Neuronal stem cell (in vitro differentiated cells): ENCODE measurements at places on chromosomes 11 and 22.
A peak's percentile ranks its signal among the peaks of the same experiment; 100 is the strongest.

- no peaks in the 10 kb centered on the region for H3K4me1 ChIP-seq
- H3K27ac ChIP-seq = no peak overlapping the region
- no peak overlapping the region for H3K4me3 ChIP-seq
- H3K36me3 ChIP-seq = no peaks in the 10 kb centered on the region
- no peak for DNase-seq
These were observed 240.3 kb downstream of the FAM76B start for GRCh38 chr11:95549301-95549700.

DNA sequence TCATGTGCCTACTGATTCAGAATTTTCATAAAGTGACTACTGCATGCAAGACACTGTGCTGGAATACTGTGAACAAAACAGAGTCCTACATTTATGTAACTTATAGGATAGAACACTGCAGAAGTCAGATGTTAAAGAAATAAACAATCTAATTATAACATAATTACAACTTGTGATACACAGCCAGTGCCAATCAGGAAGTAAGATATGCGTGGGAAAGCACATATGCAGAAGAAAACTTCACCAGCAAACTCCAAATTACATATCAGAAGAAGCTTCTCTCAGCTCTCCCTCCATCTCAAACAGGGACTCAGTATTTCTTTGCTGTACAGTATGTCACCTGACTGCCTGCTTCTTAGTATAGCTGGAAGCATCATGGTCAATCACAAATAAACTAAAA, 37.4 kb downstream of the PAK1 start:
- H3K36me3 ChIP-seq = no peaks in the 10 kb centered on the region
- DNase-seq = no peak
- H3K4me1 ChIP-seq = no peaks in the 10 kb centered on the region
- no peaks in the 10 kb centered on the region for H3K27me3 ChIP-seq
- no peak overlapping the region for H3K27ac ChIP-seq

DNA sequence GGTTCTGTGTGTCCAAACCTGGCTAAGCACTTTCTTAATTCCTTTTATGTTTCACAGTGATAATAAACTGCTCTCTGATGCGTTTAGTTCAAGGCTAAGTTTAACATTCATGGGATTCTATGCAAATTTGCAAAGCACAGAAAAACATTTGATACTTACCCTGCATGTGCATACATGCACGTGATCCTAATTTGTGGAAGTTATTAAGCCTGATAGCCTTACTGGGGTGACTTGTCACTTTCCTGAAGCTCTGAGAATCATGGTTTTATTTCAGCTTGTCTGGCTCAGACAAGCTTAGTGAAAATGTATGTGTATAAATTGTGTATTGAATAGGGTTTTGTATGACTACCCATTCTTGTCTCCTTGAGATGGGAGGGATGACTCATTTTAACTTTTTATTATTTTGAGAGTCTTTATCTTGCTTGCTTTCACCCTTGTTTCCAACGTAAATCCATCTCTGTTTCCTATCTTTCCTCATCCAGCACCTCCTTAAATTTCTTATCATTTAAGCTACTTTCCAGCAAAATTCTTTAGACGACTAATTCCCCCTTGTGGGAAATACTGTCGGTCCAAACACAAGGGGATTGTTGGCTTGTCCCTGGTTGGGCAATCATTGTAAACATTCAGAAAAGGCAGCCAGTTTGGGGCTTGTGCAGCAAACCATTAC, 167.1 kb downstream of the C11orf91 start:
- no peak overlapping the region for H3K27ac ChIP-seq
- H3K4me1 ChIP-seq = no peaks in the 10 kb centered on the region
- H3K36me3 ChIP-seq = no peaks in the 10 kb centered on the region
- no peak for DNase-seq

DNA sequence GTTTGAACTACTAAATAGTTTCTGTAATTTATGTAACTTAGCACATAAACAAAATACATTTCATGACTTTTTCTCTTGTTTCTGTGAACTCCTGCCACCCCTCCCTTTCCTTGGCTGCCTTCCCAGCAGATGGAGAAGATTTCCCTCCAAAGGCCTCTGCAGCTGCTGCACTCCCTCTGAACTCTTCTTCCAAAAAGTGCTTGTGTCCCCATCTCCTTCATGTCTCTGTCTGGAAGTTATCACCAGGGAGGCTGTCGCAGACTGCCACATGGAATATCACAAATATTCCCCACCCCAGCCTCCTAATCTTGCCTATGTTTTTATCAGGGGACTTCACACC, 1068.3 kb downstream of the OPCML start:
- DNase-seq = no peak
- no peak overlapping the region for H3K27ac ChIP-seq
- no peaks in the 10 kb centered on the region for H3K36me3 ChIP-seq
- H3K4me1 ChIP-seq = peaks cover 3% of the 10 kb centered on the region
- no peaks in the 10 kb centered on the region for H3K27me3 ChIP-seq
- H3K4me3 ChIP-seq = no peak overlapping the region

- H3K27me3 ChIP-seq = peaks cover 7% of the 10 kb centered on the region
- no peaks in the 10 kb centered on the region for H3K36me3 ChIP-seq
- no peak for DNase-seq
- no peak overlapping the region for H3K27ac ChIP-seq
These were observed 188 bp upstream of the MTNR1B start for GRCh38 chr11:92969293-92969633.

DNA sequence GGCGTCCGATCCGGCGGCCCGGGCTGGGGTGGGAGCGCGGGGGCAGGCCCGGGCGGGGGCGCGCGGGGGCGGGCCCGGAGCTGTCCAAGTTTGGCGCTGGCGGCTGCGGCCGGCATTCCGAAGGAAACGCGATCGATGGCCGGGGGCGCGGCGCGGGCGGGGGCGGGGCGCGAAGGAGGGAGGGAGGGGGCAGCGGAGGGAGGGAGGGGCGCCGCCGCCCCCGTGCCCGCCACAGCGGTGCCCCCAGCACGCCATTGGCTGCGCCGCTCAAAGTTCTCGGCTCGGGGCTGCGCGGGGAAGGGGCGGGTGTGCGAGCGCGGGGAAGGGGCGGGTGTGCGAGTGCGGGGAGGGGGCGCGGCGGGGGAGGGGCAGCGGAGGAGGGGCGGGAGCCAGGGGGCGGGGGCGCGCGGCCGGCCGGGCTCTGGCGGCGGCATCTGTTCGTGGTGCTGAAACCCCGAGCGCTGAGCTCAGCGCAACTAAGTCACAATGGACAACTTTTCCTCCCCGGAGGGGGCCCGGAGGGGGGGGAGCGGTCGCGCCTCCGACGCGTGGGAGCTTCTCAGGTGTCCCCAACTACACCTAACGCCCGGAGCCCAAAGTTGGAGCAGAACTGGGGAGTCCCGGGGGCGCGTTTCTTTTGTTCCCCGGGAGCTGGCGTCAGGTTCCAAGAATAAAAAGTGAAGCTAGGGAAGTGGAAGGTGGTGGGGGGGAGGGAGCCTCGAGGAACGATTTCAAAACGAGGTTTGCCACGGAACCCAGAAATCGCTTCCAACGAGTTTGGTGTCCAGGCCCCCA, 2.2 kb downstream of the PHF21B start:
- peaks cover 12% of the 10 kb centered on the region for H3K4me1 ChIP-seq
- H3K27ac ChIP-seq = peak overlapping the region; percentile 75
- peak; percentile 86 for DNase-seq
- peaks cover 13% of the 10 kb centered on the region for H3K36me3 ChIP-seq
- H3K4me3 ChIP-seq = peak overlapping the region; percentile 93

DNA sequence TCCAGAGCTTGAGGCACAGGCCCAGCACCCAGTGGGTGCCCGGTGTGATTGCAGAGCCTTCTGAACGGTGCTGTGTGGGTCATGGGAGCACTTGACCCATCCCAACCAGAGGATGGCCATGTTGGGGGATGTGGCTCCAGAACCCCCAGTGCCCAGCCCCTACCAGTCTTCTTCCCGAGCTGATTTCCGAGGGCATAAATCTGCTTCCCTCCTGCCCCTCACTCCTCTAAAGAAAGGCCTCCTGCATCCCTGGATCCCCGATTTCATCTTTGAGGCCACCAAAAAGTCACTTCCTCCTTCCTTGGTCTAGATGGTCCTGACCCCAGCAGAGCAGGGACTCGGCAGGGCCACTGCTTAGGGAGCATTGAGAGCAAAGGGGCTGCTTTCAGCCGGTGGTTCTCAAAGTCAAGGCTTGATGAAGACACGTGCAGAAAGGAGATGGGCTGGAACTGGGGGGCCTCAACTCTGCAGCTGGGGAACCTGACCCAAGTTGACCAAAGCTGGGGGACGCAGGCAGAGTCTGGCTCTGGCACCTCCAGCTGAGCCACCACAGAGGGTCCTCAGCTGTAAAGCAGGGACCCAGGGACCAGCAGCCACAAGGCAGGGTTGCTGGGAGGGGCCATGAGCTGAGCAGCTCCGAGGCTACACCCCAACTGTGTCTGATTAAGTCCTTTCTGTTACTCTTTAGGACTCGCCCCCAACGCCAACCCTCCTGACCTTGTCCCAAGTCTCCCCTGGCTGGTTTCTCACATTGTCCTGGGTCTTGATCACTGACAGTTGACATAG, 56.6 kb downstream of the LINC01488 start:
- H3K27ac ChIP-seq = no peak overlapping the region
- no peak overlapping the region for H3K4me3 ChIP-seq
- no peaks in the 10 kb centered on the region for H3K36me3 ChIP-seq
- no peaks in the 10 kb centered on the region for H3K4me1 ChIP-seq

- H3K36me3 ChIP-seq = no peaks in the 10 kb centered on the region
- DNase-seq = no peak
- H3K4me1 ChIP-seq = no peaks in the 10 kb centered on the region
- H3K4me3 ChIP-seq = no peak overlapping the region
- H3K27ac ChIP-seq = no peak overlapping the region
These were observed 186.2 kb downstream of the SPON1 start for GRCh38 chr11:14148653-14149273.

GRCh38 chr22:24011735-24012068, 598 bp downstream of the CABIN1 start:
- H3K27ac ChIP-seq = peak overlapping the region; percentile 86
- H3K4me3 ChIP-seq = peak overlapping the region; percentile 93
- no peak for DNase-seq
- H3K27me3 ChIP-seq = no peaks in the 10 kb centered on the region
- no peaks in the 10 kb centered on the region for H3K36me3 ChIP-seq

GRCh38 chr11:65810046-65810868, 23.4 kb downstream of the OVOL1 start:
- no peaks in the 10 kb centered on the region for H3K27me3 ChIP-seq
- peaks cover 2% of the 10 kb centered on the region for H3K4me1 ChIP-seq
- H3K36me3 ChIP-seq = peaks cover 2% of the 10 kb centered on the region
- DNase-seq = no peak

- H3K4me3 ChIP-seq = peak overlapping the region; percentile 48
- no peak for DNase-seq
- H3K4me1 ChIP-seq = no peaks in the 10 kb centered on the region
- no peaks in the 10 kb centered on the region for H3K27me3 ChIP-seq
These were observed 83.9 kb downstream of the CABIN1 start for GRCh38 chr22:24094966-24095365.

GRCh38 chr22:48492366-48493320, 1335.0 kb downstream of the BRD1 start:
- peak; percentile 67 for DNase-seq
- peaks cover 19% of the 10 kb centered on the region for H3K27me3 ChIP-seq
- no peaks in the 10 kb centered on the region for H3K36me3 ChIP-seq
- H3K27ac ChIP-seq = no peak overlapping the region
- H3K4me3 ChIP-seq = no peak overlapping the region
- peaks cover 20% of the 10 kb centered on the region for H3K4me1 ChIP-seq

DNA sequence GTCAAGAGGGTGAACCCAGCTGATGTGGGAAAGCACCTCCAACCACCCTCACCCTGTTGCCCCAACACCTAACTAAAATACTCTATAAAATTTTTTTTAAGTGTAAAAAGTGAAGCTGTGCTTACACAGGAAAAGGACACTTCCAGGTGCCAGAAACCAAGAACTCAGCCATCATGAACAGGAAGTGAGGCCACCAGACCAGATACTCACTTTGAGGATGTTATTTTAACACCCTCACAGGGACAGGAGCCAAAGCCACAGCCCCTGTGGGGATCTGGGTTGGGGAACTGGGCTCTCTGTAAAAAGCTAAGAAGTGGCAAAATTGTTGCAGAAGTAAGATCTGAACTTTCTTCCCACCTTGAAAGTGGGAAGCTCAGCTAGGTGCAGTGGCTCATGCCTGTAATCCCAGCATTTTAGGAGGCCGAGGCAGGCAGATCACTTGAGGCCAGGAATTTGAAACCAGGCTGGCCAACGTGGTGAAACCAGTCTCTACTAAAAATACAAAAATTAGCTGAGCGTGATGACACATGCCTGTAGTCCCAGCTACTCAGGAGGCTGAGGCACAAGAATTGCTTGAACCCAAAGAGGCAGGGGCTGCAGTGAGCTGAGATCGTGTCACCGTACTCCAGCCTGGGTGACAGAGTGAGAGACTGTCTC, 3.8 kb downstream of the RSPH14 start:
- H3K4me1 ChIP-seq = peaks cover 9% of the 10 kb centered on the region
- H3K27me3 ChIP-seq = no peaks in the 10 kb centered on the region
- DNase-seq = no peak
- no peaks in the 10 kb centered on the region for H3K36me3 ChIP-seq
- H3K4me3 ChIP-seq = no peak overlapping the region

GRCh38 chr11:114183044-114183511, 113.1 kb upstream of the NNMT start:
- peaks cover 12% of the 10 kb centered on the region for H3K36me3 ChIP-seq
- H3K27me3 ChIP-seq = no peaks in the 10 kb centered on the region
- DNase-seq = no peak
- no peak overlapping the region for H3K27ac ChIP-seq
- H3K4me1 ChIP-seq = peaks cover 24% of the 10 kb centered on the region
- no peak overlapping the region for H3K4me3 ChIP-seq

DNA sequence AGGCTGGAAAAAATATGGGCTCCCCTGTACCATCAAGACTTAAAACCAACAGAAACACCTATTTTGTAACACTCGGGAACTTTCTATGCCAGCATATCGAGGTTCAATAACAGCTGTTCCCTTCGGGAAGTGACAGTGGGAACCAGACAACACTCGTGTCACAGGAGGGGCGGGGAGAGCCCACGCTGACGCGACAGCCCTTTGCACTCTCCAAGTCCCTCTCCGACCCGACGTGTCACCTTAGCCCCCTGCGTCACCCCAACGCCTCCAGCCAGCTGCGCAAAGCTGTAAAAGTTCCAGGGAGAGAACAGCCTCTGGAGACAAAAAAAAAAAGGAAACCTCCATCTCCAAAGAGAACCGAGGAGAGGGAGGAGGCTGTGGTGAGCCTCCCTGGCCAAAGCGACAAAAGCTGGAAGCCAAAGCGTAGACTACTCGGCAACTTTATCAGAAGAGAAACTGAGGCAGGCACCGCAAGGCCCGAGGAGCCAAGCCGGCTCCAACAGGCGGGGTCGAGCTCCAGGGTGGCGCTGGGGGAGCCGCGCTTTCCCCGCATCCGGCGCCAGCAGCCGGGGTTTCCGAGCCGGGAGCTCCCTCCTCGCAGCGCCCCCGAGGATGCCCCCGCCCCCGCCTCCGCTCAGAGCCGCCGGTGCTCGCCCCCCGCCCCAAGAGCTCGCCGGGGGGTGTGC, 751 bp downstream of the ARFGAP3 start:
- H3K27me3 ChIP-seq = peaks cover 2% of the 10 kb centered on the region
- H3K36me3 ChIP-seq = peaks cover 12% of the 10 kb centered on the region
- H3K27ac ChIP-seq = peak overlapping the region; percentile 91
- H3K4me3 ChIP-seq = peak overlapping the region; percentile 93

- no peak overlapping the region for H3K4me3 ChIP-seq
- H3K36me3 ChIP-seq = peaks cover 12% of the 10 kb centered on the region
- no peak overlapping the region for H3K27ac ChIP-seq
- no peaks in the 10 kb centered on the region for H3K4me1 ChIP-seq
- H3K27me3 ChIP-seq = no peaks in the 10 kb centered on the region
These were observed 34.7 kb downstream of the KMT2A start for GRCh38 chr11:118471030-118471429.
